ENCODE measurements at places on chromosomes 2 and 18.

DNA sequence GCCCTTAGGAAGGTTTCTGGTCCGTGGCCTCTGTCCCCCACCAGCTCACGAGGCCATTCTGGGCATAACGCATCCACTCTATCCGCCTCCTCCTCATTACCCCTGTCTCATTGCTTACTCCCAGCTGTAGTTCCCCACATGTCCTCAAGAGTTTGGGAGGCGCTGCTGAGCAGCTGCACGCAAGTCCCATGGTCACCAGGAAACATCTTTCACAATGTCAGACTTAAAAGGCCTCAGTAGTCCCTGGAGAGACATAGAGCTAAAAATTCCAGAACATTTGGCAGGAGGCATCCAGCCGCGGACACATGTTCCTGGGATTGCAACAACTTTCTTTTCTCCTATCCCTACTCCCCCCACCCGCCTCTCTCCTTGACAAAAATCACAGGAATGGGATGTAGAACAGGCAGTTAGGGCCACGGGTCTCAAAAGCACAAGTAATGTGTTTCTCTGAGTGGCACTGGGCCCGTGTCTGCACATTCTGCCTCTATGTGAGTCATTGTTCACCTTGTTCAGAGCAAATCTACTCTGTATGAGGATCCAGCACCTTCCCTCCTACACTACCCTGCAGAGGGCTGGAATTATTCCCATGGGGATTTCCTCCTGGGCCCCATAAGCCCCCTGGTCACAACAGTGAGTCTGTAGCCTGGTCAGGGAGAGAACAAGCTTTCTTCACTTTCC is 8.1 kb downstream of the LBH start:
- DNase-seq = no peak

DNA sequence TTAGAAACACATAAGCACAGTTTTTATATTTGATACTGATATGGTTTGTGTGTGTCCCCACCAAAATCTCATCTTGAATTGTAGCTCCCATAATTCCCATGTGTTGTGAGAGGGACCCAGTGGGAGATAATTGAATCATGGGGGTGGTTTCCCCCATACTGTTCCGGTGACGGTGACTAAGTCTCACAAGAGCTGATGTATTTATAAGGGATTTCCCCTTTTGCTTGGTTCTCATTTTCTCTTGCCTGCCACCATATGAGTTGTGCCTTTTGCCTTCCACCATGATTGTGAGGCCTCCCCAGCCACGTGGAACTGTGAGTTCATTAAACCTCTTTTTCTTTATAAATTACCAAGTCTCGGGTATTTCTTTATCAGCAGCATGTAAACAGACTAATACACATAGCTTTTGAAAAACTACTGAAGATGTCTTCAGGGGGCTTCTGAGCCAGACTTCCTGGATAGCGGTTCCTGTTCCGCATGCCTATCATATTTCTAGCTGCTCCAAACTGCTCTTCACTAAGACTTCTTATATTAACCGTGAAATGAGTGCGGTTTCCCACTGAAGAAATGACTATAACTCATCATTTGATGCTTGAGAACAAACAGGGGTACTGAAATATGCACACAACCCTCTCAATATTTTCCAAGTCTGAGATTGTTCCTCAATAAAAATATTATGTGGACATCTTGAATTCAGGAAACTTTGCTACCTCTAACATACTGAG is 75.8 kb downstream of the SPHKAP start:
- no peak for DNase-seq

- DNase-seq = no peak
Observed at GRCh38 chr2:187382131-187382530, 65.9 kb downstream of the CALCRL start.

- no peak for DNase-seq
Observed at GRCh38 chr2:239763433-239764097, 261.6 kb downstream of the NDUFA10 start.

- DNase-seq = no peak
Observed at GRCh38 chr2:178219247-178219646, 24.9 kb downstream of the OSBPL6 start.

DNA sequence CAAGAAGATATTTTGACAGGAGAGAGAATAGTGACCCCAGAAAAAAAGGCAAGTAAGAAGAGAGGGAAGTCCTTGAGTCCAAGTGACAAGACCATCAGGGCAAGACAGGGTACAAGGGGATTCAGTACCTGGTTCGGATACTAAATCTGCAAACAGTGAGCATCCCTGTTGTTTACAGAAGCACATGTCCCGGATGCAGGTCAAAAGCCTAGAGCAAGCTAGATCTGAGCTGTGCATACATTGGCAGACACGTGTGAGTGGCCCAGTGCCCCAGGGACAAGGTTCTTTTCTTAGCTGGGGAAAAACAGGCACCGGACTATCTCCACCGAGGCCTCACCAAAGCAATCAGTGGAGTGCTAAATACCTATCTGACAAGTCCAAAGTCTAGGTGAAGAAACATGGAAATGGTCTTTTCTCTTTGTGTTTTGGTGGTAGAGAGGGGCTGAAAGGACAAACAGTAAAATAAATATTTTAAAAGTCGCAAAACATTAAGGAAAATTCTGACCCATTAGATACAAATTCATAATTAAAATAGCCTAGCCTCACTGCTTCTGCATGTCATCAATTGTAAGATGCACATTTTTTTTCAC is 165.2 kb downstream of the SUCLG1 start:
- no peak for DNase-seq

DNA sequence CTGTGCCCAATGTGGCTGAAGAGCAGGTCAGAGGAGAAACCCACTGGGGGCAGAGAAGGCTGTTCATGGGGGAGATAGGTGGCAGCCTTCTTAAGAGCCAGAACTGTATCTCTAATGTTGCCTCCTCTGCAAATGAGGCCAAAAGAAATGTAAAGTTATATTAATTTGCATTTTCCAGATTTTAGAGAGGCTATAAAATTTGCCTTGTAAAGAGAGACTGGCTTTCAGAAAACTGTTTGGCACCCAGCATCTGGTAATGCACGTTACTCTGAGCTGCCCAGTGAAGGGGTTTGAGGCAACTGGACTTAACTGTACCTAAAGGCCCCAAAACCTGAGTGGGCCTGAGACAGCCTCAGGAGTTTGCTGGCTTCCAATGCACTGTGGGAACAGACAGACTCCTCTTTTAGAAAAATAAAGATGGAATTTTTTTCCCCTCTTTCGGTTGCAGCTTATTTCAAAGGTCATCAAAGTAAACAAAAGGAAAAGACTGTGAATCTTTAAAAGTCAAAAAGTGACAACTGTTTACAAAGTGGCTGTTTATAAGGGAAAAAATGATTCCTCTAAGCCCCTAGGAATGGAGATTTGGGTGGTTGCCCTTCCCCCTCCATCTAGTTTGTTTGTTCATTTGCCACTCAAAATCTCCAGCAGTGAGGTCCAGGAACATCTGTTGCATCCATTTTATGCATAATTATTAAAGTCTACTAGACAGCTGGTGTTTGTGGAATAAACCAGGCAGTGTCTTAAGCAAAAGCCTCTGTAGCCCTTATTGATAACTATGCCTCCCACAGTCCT is 132.2 kb upstream of the ZFP36L2 start:
- DNase-seq = no peak

- DNase-seq = peak; percentile 85
Observed at GRCh38 chr2:233974530-233975071, 57.4 kb downstream of the TRPM8 start.

DNA sequence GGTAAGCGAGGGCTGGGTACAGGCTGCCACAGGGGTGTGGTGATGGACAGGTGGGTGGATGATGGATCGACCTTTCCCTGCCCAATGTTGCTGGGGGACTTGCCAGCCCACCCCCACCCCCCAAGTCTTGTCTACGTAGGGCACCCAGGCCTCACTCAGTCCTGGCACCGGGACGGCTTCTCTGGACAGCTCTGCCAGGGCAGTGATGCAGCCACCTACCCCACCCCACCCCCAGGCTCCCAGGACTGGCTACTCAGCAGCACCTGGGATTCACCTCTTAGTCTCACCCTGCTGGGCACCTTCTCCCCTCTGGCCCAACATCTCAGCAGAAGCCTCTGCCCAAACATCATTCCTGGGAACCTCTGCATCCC is 55.7 kb downstream of the ANKMY1 start:
- DNase-seq = no peak

GRCh38 chr2:27356056-27356381 is 545 bp downstream of the GTF3C2 start:
- DNase-seq = no peak

GRCh38 chr2:186399082-186399644 is 86.9 kb upstream of the ZC3H15 start:
- DNase-seq = no peak

DNA sequence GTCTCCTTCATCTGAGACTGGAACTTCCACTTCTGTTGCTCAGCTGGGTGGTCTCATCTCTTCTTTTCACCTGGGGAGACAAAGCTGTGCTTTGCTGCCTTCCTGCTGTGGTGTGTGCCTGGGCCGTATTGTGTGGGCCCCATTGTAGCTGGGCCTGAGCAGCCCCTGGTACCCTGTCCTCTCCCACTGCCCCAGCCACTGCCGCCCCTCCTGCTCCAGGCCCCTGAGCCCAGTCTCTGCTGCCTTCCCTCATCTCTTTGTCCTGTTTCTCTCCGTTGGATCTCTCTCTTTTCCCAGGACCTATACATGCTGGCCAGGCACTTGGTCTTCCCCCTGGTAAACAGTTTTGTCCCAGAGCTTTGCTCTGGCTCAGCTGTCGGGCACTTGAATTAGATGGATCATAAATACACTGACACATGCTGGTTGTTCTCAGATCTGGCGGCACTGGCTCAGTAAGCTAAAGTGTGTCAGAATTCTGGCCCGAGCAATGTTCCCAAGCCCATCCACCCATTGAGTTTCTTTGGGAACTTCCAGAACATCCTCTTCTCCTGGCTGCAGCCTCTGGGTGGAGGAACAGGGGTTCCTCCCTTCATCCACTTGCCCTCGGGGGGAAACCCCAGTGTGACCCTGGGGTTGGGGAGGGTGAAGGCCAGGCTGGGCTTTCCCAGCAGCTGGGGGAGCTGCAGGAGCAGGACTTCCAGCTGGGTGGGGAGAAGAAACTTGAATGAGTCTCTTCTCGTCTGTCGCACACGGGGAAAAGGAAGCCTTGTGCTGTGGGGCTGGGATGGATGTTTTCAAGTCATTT is 99.0 kb downstream of the DGKD start:
- DNase-seq = no peak

DNA sequence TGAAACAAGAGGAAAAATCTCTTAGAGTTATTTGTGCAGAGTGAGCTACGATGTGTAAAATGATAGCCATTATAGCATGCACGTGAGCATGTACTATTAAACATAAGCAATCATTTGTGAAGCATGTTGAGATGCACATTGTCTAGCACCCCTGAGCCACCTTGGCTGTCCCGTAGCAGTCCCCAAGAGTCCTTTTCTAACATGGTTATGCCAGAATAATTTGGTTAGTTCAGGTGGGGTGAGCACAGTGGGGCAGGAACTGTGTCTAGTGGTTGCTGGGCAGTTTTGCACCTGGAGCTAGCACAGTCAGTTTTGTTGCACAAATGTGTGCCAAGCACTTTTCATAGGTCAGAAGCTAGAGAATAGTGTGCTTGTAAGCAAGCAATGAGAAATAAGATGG is 809.8 kb downstream of the RNF144A start:
- no peak for DNase-seq

DNA sequence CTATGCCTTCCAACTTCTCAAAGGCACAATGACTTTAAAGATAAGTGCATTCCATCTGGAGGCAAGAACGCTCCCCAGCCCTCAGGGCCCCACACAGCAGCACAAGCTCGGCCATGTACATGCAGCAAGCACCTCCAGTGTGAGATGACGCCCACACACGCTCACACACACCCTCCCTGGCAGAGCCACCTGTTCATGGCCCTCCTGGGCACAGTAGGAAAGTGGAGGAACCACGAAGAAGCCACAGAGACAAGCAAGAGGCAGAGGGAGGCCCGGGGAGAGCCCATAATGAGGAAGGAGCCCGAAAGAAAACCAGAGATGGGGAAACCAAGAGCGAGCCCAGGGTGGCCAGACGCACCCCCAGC is 21.7 kb downstream of the BIN1 start:
- DNase-seq = peak; percentile 91

GRCh38 chr2:226030788-226031646 is 631.5 kb downstream of the NYAP2 start:
- no peak for DNase-seq

DNA sequence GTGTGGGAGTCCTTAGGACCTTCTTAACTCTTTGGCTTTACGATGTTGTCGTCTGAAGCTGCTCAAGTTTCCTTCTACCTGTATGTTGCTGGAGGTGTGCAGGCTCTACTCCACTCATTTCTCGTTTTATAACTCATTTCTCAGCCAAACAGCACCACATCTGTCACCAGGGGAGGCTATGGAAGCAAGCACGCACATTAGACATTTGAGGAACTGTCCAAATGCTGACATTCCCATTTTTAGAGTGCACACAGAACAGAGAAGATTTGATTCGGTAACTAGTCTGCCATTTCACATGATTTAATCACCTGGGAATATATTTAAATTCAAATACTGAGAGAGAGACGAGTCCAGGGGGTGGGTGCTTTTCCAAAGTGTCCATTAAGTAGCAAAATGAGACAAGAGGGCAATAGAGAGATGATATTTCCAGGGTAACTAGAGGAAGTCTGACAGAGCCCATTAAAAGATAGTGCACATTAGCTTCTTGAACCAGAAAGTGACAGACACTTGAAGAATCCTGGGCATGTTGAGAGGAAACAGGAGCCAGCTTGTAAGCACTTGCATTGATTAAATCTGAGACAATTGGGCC is 793.3 kb downstream of the TDRD15 start:
- DNase-seq = no peak

- DNase-seq = peak; percentile 99
Observed at GRCh38 chr2:8086796-8087479, 594.9 kb upstream of the ID2 start.

DNA sequence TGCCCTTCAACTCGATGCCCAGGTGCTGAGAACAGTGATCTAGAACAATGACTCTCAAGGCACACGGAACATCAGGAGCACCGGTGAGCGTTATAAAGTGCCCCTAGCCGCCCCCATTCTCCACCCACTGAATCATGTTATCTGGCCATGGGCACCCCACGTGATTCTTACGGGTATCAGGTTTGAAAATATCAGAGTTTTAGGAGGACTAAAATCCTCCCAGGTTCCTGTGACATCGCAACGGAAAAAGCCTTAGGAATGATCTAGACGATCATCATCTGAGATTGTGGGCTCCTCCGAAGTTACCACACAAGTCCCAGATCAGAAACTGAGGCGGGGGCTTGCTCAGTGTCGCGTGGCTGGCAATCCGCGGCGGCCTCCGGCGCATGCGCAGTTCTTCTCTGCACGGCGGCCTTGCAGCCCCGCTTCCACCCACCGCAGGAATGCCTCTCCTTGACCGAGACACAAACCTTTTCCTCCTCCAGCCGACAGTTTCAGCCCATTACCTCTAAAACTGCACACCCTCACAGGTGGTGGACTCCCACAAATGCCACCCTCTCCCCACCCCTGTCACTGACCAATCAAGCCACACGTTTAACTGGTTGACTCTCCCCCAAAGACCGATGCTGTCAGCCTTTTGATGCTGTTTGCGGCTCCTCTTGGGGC is 5.8 kb upstream of the MRPL33 start:
- DNase-seq = no peak

DNA sequence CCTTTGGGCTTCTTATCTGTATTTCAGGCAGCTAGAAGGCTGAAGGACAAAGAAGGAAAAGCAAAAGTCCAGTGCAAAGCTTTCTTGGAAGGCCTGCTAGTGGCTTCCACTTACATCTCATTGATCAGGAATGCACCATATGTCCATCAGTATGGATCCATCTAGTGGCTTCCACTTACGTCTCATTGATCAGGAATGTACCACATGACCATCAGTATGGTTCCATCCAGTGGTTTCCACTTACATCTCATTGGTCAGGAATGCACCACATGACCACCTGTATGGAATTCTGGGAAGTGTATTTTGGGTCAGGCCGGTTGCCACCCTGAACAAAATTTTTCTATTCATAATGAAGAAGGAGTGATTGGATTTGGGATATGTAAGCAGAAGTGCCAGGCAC is 70.6 kb downstream of the LYPD6 start:
- peak; percentile 68 for DNase-seq

GRCh38 chr2:121003391-121003790 is 267.7 kb downstream of the GLI2 start:
- no peak for DNase-seq

Measured in keratinocyte (primary cell).